Gastroesophageal sphincter (tissue), 4 donors: ENCODE measurements at places on chromosomes 16 and 17.

DNA sequence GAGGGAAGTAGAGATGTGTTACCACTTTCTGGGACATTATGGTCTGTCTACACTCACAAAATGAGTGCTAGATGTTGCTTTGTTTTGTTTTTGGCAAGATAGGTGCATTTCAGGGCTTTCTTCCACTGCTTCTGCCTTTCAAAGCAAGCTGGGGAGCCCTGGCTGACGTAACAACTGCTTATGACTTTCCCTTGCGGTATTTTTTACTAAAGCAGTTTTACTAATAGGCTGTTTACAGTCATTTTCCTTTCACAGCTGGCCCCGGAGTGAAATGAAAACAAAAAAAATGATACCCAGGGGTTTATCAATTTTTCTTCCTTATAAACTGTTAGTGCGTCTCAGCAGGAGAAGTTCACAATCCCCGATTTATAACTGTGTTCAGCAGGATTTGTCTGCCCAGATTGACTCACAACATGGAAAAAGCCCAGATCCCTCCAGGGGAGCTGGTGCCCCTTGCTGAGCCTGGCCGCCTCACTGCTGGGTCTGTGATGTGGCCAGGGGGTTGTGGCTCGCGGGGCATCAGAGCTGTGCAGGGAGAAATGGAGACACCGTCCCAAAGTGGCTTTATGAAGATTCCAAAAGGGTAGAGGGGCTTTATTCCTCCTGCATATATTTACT is 184.4 kb upstream of the HS3ST3A1 start:
- ATAC-seq, result no peak

DNA sequence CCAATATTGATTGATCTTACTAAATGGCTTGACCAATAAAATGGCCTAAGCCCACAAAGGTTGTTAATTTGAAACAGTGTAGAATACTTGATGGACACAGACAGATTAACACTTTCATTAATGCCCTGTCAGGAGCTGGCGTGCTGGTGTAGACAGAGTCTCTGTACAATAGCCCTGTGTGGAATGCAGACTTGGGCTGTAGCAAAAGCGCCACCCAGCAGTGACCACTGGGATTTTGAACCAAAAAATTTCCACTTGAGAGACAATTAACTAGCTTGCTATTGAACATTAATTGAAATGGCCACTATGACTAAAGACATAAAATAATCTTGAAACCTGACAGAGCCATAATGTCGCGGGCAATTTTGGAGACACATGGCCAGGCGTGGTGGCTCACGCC is 19.7 kb upstream of the GUCY2D start:
- no peak for ATAC-seq

DNA sequence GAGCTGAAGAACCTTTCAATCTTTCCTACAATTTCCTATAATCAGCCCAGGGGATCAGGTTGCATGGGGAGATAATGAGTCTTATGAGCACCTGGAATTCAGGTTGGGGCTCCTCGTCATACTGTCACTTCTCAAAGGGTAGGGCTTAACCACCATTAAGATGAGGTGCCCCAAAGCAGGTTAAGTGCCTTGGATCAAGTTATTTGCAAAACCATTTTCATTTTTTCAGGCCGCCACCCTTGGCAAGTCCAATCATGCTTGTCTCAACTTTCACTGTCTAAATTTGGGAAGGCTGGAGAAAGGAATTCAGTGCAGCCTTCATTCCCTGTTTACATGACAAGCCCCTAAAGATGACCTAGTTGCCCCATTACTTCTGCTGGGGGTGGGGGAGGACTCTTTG is 44.9 kb upstream of the TANGO6 start:
- ATAC-seq, result no peak

DNA sequence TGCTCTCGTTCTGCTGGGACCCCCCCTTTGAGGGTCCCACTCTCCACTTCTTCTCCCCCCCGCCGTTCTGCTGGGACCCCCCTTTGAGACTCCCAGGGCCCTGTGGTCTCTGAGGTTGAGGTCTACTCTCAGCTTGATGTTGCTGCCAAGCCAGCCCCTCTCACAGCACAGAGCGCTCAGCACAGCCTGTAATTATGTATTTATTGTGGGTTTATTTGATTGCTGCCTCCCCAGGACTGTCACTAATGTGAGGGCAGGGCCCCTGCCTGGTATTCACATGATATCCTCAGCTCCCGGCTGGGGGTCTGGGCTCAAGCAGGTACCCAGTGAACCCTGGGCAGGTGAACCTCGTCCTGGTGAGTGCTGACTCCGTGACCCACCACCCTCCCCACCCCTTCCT is 35.4 kb downstream of the ACTG1 start:
- no peak for ATAC-seq

DNA sequence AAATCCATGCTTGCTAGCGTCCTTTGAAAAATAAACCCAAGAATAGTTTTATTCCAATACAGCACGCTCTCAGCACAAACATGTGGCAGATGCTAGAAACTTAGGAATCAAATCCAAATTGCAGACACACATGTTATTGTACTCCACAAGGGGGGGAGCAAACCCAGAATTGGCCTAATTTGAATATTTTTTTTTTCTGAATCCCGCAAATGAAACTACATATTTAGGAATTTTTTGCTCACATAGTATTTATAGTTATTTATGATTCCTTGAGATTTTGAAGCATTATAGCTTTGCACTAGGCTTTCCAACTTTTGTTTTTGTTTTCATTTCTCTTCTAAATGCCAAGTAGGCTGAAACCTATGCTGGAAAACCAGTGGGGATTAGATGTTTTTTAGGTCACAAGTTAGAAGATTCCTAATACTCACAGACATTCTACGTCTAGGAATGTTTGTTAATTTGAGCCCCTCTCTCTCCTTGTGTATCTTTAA is 59.3 kb upstream of the CDH11 start:
- ATAC-seq, result no peak

GRCh38 chr16:57196286-57196685 is 10.2 kb downstream of the RSPRY1 start:
- ATAC-seq, result no peak

GRCh38 chr16:73059779-73060615 is 12.1 kb upstream of the ZFHX3 start:
- no peak for ATAC-seq

- no peak for ATAC-seq
Observed at GRCh38 chr17:5772720-5773119, 188.4 kb upstream of the NLRP1 start.

GRCh38 chr17:56624912-56625311 is 31.4 kb downstream of the NOG start:
- ATAC-seq, result no peak

GRCh38 chr17:19334331-19334730 is 28.2 kb downstream of the B9D1 start:
- ATAC-seq, result no peak

DNA sequence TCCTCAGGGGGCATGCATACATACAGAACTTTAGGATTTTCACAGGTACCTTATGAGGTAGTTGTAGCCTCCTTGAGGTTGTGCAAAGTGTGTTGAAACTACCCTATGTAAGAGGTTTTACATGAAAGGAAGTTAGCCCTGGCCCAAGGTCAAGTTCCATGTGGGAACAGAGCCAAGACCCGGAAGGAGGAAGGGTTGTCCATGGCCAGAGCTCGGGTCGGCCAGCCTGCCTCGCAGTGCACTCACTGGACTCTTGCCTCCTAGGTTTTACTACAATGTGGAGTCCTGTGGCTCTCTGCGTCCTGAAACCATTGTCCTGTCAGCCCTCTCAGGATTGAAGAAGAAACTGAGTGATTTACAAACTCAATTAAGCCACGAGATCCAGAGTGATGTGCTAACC is 8.2 kb downstream of the POLR2C start:
- peak; percentile 62 for ATAC-seq

DNA sequence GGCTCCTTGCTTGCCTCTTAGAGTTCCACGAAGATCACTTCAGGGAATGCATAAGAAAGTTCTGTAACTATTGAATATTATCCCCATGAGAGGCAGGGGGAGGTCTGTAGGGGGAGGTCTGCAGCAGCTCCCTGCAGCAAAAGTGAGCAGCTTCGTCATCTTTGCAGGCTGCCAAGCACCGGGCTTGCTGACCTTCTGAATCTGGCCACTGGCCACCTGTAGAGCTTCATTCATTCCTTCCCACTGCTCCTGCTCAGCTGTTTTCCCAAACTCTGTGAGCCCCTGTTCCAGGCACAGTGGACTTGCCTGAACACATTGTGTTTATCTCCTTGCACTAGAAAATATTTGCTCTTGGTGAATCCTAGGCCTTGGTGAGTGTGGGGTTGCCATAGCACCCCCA is 443.3 kb downstream of the HAPSTR1 start:
- ATAC-seq, result no peak

GRCh38 chr16:49085686-49086085 is 196.0 kb downstream of the CBLN1 start:
- no peak for ATAC-seq

DNA sequence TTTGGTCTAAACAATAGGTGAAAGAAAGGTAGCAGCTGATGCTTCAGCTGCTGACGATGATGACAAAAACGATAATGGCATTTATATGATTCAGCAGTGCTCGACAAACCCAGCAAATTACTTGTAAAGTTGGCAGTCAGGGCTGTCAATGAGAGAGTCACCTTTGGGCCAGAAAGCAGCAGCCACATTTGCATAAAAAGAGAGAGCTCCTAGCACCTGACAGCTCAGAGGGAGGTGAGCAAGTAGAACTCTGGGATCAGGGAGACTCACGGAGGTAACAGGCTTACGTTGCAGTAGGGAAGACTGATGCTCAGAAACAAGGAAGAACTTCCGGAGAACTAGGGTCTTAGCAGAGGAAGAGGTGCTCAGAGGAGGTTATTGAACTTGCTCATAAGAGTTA is 291.9 kb upstream of the ZFHX3 start:
- no peak for ATAC-seq
